HT-29 (cell line): ENCODE measurements at places on chromosomes 4 and X. TPM values are rescaled to one million over a fixed set of nuclear protein-coding genes. Genes with fewer than 3 reads are reported as not detected.

Gene MAPK10
- 0.51 and 0.94 TPM in 2 replicates for total RNA-seq

Gene UGT2B10
- total RNA-seq: 0.25 TPM in 1 of 2 replicates, not detected in the other

Gene SCRG1
- total RNA-seq: not detected in 2 replicates

Gene STOX2
- not detected in 2 replicates for total RNA-seq

Gene FAM236A
- total RNA-seq: not detected in 2 replicates

Gene TSPAN6
- total RNA-seq: 9.2 and 9.5 TPM in 2 replicates

Gene RGS12
- total RNA-seq: 7.1 and 7.6 TPM in 2 replicates

Gene BTK
- total RNA-seq: not detected in 2 replicates

Gene BEX1
- total RNA-seq: not detected in 2 replicates

Gene CC2D2A
- 2.9 and 5.3 TPM in 2 replicates for total RNA-seq

- DNase-seq: no peak
Observed at GRCh38 chrX:146614663-146615478, 194.7 kb upstream of the CXorf51B start.

DNA sequence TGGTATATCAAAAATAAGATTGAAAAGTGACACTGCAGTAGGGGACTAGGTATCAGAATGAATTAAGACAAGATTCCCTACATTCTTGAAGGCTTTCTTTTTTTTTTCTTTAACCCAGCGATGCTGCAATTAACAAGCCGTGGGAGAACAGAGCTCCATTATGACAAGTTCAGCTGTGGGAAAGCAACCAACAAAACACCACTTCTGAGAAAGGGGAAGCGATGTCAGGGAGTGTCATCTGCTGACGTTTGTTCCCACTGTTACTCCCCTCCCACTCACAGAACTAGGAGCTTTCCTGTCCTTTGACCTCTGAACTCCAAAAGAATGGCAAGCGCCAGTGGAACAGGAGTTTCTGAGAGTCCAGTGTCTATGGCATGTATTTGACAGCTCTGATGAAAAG is 90.2 kb upstream of the SLITRK2 start:
- DNase-seq: no peak

- DNase-seq: no peak
Observed at GRCh38 chrX:104707572-104707971, 141.6 kb downstream of the IL1RAPL2 start.

DNA sequence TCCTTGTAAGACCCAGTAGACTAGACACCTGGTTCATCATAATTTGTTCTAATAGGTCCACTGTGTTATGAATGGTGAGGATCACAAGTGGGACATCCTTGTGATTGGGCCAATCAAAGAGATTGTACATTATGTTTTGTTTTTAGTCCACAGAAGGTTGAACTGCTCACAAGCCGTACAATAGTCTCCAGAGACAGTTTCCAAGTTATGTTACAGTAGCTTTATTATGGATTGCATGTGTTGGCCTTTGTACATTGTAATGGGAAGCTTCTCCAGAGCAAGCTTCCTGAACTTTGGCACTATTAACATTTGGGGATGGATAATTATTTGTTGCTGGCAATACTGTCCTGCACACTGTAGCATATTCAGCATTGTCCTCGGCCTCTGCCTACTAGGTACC is 86.1 kb downstream of the MAGEB10 start:
- no peak for DNase-seq

DNA sequence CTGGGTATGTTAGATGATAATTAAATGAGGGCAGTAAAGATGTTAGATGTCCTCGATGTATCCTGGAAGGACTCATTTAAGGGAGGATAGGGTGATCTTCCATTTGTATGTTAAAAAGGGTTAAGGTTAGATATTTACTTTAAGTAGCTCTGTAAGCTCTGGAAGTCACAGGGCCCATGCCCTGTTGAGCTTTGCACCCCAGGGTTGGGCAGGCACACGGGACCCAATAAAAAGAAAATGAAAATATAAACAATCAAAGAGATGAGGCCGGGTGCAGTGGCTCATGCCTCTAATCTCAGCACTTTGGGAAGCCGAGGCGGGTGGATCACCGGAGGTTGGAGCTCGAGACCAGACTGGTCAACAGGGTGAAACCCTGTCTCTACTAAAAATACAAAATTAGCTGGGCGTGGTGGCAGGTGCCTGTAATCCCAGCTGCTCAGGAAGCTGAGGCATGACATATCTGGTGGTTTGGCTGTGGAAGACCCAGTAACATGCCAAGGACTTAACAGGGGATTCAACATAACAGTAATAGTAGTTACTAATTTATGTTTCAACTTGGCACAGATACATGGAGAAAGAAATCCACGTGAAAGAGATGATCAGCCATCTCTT is 16.9 kb upstream of the PHEX start:
- no peak for DNase-seq

DNA sequence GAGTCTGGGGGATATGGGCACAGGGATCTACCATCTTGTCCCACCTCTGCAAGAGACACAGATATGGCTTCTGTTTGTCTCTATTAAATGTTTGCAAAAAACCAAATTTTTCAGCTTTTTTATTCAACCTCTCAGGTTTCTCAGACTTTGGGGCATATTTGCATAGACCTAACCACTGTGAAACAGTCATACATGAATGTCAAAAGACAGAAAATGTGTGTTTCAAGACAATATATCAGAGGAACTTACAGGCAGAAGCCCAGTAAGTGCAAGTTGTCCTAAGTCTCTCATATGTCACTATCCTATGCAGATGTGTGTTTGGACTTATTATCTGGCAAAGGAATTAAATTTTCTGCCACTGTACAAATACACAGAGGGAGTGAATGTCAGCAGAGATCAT is 951.2 kb downstream of the PCDH18 start:
- DNase-seq: no peak

DNA sequence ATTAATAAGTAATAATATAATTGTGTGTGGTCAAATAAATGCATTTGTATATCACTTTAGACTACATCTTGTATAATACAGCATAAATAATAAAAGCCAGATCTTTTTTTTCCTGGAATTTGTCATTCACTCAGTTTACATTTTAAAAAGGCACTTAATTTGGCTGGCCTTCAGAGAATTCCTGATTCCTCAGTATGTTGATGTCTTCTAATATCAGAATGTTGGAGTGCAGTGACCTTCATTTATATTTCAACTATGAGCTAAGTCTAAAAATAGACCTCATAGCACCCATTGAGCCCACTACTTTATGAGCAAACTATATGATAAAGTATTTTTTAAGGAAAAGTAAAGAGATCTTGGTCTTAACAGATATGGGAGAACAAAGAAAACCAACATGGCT is 27.8 kb downstream of the ZNF330 start:
- DNase-seq: no peak

DNA sequence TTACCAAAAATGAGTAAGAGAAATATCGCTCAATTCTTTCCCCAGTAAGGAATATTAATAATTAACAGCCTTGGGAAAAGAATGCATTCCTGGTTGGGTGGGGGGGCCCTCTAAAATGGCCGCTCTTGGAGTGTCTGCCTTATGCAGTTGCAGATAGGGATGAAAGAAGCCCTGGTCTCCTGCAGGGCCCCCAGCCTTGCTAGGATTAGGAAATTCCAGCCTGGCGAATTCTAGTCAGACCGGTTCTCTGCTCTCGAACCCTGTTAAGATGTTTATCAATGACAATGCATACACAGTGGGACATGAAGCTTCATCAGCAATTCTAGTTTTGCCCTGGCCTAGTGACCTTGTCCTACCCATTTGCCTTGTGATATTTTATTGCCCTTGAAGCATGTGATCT is 1047.7 kb upstream of the GRID2 start:
- DNase-seq: peak; percentile 27

DNA sequence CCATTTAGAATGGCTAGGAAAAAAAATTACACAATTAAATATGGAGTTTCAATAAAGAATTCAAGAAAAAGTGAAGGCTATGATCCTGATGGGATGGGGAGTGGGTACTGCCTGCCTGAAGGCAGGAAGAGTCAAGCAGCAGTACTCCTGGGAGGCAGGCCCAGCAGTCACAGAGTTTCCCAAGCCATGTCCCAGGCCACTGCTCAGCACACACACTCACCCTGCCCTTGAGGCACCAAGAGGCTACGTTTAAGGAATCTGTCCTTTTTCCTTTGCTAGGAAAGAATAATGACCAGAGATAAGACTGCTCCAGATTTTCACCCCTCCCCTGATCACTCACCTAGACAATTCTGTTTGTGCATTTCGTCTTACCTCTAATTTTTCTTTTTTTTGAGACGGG is 30.2 kb downstream of the MAP7D3 start:
- DNase-seq: no peak

DNA sequence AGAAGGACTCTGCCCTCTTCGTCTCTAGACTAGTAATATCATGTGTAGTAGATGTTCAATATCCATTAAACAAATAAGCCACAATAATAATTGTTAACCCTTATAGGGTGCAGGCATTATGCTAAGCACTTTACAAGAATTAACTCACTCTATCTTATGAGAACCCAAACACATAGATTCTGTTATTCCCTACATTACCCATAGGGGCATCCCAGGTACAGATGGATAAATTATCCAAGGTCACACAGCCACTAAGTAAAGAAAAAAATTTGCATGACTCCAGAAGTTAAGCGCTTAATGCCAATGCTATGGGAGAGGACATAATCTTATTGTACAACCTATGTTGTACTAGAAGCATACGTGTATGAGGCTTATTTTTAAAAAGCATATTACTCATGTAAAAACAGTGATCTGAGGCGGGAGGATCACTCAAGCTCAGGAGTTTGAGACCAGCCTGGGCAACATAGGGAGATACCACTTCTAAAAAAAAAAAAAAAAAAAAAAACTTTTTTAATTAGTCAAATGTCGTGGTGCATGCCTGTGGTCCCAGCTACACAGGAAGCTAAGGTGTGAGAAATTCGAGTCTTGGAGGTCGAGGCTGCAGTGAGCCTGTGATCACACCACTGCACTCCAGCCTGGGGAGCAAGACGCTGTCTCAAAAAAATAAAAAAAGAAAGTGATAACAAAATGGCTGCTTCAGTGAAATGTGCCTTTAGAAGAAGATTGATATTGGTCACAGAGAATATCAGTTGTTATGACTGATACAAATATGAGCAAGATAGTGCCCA is 13.6 kb downstream of the LDB2 start:
- no peak for DNase-seq

GRCh38 chrX:149383852-149384251 is 121.3 kb downstream of the IDS start:
- no peak for DNase-seq

DNA sequence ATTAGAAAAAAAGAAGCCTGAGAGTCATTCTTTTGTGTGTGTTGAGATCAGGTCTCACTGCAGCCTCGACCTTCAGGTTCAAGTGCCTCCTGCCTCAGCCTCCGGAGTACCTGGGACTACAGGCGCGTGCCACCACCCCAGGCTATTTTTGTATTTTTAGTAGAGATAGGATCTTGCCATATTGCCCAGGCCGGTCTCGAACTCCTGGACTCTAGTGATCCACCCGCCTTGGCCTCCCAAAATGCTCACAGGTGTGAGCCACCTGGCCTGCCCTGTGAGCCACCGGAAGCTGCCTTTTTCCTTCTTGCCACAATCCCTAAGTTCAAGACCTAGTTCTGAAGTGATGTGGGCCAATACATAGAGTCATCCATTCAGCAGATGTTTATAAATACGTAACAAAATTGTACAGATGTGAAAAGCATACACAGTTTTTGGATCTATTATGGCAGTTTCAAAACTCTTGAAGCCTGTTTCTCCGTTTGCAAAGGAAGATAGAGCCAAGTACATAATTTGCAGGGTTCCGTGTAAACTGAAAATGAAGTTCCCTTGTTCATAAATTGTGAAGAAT is 536 bp upstream of the CTSO start:
- no peak for DNase-seq

DNA sequence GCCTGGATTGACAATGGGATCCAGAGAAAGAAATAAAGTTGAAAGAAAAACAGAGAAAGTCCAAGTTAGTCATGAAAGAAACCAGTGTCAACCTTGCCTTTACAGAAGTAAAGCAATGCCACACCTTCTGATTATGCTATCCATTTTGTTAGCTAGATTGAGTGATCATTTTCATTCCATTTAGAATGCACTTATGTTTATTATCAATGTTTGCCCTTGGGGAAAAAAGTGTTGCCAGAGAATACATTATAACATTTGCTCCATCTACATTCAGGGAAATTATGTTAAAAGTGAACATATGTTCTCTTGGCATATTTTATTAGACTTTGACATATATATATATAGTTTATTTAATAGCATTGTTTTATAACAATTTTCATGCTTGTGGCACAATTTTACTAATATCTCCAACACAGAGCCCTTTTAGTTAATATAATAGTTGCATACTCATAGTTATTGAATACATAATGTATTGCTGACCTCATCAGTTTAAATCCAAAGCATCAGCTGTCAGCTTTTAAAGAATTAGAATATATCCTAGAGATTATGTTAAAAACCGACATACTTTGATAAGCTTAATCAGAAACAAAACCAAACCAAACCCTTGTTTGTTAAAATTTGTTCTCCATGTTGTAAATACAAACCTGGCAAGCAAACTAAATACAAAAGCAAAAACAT is 134.2 kb downstream of the SORBS2 start:
- no peak for DNase-seq

- DNase-seq: no peak
Observed at GRCh38 chr4:147076728-147077127, 131.1 kb upstream of the TTC29 start.

- DNase-seq: no peak
Observed at GRCh38 chrX:11462136-11462535, 168.9 kb downstream of the AMELX start.

DNA sequence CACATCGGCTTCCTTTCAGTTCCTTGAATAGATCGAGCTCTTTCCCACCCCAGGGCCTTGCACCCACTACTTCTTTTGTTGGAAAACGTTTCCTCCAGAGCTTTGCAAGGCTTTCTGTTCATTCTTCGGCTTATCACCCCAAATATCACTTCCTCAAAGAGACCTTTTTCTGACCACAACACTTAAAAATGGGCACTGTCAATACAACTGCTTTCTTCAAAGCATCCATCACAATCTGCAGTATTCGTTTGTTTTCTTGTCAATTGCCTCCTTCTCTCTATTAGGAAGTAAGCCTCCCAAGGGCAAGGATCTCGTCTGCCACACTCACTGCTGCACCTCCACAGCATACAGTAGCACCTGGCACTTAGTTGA is 17.7 kb upstream of the CENPU start:
- DNase-seq: no peak

DNA sequence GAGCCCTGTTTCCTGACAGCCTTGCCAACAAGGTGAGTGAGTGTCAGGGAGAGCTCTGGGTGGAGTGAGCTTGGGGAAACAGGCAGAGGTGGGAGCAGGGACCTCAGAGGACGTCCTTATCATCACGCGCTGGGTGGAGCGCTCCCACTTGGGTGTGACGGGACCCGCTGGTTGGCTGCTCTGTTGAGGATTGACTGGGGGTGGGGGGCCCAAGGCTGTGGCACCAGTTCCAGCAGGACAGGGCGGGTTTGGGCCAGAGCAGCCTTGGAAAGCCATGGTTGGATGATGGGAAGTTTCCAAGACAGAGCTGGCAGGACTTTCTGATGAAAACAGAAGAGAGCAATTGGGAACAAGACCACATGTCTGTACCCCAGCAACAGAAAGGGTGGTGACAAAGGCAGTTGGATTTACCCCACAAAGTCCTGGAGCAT is 3.0 kb upstream of the PCGF3 start:
- DNase-seq: no peak

DNA sequence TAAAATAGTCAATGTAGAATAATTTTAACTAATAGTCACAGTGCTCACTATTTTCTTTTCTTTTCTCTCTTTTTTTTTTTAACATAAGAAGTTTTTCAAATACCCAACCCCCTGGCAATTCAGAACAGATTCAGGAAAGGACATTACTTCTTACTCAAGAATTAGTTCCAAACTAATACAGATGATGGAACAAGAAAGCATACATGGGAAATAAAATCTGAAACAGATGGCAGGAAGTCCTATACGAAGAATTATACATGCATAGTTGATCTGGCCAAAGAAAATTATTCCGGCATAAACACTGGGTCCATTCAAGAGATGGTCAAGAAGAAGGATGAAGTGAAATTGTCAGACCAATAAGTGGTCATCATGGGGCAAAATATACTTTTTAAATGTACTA is 614.4 kb upstream of the INTU start:
- no peak for DNase-seq
